ENCODE measurements at places on chromosomes 7 and 10.

- DNase-seq, result no peak
Observed at GRCh38 chr10:55019439-55019838, 218.4 kb upstream of the PCDH15 start.

DNA sequence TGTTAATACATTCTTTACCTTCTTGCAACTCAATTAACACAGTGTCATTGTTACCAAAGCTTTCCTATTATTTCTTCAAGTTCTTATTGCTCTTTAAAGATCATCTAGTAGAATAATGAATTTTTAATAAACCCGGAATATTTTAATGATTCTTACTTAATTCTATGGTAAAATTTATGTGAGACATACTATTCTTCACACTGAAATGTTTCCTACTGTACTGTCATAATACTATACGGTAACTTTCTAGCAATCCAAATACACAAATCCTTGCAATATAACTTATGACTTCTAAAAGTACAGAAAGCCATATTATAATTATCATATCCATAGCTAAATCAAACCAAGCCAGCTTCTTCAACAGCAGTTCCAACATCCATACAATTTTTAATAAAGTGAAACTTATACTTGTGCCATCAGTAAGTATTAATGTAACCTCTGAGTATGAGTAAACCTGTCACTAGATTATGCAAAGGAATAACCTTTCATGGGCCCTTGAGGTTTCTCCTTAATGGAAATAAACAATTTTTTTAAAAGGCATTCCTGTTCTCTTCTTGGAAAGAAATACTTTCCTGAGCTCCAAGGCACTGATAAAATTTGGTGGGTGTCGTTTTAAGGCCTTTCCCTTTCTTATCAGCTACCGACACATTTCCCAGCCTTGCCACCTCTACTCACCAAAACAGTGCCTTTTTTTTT lies 87.4 kb downstream of the IMMP2L start:
- no peak for DNase-seq

GRCh38 chr10:110032801-110033700 lies 25.3 kb downstream of the ADD3 start:
- DNase-seq, result no peak

DNA sequence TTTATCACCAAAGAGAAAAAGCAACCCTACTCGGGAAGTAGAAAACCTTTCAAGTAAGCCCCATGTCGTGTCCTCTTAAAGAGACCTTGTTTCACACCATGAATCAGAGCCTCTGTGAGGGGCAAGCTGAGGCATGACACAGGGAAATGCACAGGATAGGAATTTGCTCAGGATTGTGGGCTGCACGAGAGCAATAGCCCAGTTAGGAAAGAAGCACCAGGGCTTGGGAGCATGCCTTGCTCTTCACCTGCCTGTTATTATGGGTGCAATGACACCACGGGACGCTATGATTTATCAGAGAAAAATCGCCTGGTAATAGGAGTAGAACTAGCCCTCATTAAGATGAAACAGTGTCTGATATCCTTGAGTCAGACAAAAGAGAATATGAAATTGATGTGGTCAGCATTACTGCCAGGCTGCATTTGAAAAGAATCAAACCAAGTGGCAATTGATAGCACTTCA lies 562.9 kb upstream of the NRP1 start:
- DNase-seq, result no peak

GRCh38 chr10:78222096-78222790 lies 188.6 kb downstream of the RPS24 start:
- DNase-seq, result no peak

- DNase-seq, result no peak
Observed at GRCh38 chr7:45416846-45417245, 157.3 kb upstream of the ADCY1 start.

All from LoVo (cell line).